ENCODE measurements at places on chromosomes 2 and 18.
A peak's percentile ranks its signal among the peaks of the same experiment; 100 is the strongest.

DNA sequence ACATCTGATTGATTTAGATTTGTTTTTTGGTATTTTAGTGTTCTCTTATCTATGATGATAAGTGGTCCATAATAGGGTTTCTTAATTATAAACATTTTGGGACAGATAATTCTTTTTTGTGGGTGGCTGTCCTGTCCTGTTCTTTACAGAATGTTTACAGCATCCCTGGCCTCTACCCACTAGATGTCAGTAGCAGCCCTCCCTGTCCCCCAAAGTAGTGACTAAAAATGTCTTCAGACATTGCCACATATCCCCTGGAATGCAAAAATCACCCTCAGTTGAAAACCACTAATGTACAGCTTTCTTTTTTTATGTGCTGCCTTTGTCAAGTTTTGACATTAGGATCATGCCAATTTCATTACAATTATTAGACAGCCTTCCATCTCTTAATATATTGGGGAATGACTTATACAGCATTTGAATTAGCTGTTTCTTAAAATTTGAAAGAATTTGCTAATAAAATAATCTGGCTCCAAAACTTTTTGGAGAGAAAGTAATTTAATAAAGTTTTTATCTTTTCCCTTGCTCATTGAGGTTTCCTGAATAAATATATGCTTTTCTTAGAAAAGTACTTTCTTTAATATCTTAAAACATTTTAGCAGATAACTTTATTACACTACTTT, 19.5 kb downstream of the WIPF1 start:
- peak; percentile 71 for DNase-seq

- no peak for DNase-seq
These were observed 227.3 kb upstream of the RAB12 start for GRCh38 chr18:8381821-8382459.

- no peak for DNase-seq
These were observed 145.0 kb upstream of the HDAC4 start for GRCh38 chr2:239545741-239546392.

- no peak for DNase-seq
These were observed 24.8 kb downstream of the SMCHD1 start for GRCh38 chr18:2680216-2680792.

DNA sequence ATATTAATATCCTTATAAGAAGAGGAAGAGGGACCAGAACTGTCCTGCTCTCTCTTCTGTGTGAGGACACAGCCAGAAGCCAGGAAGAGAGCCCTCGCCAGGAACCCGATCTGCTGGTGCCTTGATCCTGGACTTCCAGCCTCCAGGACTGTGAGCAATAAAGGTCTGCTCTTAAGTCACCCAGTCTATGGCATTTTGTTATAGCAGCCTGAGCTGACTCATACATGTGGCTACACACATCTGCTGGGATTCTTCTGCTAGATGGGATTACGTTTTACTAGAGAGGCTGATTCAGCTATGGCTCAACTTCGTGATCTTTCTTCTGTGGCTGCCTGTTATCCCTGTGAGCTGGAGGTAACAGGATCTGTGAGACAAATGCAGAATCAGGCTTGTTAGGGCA, 29.6 kb downstream of the ARL4C start:
- no peak for DNase-seq

DNA sequence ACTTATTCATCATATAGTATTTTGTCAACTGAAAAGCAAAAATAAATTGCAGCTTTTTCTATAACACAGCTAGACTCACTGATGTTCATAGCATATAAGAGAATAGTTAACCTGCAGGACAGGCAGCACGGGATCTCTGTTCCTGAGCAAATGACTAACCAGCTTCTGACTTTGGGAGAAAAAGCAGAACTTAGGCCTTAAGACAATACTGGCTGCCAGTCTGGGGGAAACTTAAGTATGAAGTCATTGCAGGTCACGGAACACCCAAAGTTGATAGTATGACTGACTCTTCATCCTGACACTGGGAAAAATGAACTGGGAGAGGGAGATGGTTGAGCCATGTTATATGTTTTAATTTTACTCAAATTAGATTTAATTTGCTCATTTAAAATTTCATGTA, 113.0 kb downstream of the DPP4 start:
- no peak for DNase-seq

- DNase-seq: no peak
These were observed 156.4 kb upstream of the MMADHC start for GRCh38 chr2:149743842-149744448.

GRCh38 chr18:48832938-48833700, 117.6 kb downstream of the SMAD7 start:
- DNase-seq: peak; percentile 49

DNA sequence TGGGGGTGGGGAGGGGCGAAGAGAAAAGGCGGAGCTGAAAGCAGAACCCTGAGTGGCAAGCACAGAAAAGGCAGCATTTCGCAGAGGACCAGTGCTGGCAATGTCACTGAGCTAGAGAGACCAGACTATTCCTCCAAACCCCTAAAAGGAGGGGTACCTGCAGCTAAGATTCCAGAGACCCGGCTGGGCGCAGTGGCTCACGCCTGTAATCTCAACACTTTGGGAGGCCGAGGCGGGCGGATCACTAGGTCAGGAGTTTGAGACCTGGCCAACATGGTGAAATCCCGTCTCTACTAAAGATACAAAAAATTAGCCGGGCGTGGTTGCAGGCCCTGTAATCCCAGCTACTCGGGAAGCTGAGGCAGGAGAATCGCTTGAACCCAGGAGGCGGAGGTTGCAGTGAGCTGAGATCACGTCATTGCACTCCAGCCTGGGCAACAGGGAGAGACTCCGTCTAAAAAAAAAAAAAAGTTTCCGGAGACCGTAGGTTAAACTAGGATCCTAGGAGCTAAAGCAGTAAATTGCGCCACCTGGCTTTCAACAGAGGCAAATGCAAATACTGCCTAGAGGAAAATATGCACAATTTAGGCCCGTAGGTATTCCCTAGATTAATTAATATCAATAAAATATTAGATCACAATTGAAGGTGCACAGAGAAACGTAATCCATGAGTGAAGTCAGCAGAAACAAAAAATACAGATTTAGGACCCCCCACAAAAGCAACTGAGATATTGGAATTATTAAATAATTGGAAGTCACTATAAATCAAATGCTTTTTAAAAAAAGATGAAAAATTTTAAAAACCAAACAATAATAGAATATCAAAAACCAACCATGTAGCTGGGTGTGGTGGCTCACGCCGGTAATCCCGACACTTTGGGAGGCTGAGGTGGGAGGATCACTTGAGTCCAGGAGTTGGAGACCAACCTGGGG, 4.9 kb downstream of the UCN start:
- peak; percentile 90 for DNase-seq

GRCh38 chr2:237465515-237466148, 21.4 kb upstream of the MLPH start:
- DNase-seq: no peak

GRCh38 chr18:59744271-59744721, 47.1 kb upstream of the CCBE1 start:
- no peak for DNase-seq

DNA sequence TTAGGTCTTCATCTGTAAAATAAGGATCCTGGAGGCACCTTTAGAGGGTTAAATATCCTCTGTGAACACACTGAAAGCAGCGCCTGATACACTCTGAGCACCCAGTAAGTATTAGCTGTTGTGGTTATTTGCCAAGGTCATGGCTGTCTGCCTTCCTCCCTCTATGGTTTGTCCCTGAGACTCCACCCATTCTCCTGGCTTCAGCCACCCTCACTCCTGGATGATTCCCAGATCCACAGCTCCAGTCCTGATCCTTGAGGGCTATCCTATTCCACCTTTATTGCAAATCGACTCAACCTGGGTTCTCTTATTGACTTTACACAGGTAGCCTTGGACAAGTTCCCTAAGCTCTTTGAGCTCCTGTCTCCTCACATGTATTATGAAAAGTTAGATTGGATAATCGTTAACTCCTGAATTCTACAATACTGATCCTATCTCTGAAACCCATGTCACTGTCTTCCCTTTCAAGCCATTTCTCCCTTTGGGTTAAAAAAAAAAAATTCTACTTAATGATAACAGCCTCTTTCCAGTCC, 162.3 kb downstream of the LAMA3 start:
- no peak for DNase-seq

DNA sequence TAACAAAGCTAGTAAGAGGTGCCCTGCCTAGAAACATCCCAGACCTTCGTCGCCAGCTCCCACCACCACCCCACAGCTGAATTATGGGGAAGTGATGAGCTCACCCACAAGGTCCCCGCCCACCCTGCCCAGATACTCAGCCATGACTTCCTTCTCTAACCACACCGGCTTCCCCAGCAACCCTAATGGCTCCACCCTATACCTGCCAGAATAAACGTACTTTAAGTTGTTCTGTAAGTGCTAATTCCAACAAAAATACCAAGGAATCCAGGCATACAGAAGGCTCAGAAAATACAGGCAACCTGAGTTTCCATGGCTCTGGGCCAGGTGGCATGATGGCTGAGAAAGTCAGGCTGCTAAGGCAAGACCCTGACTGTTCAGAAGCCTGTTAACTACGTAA, 39.1 kb downstream of the TMEM163 start:
- DNase-seq: no peak

DNA sequence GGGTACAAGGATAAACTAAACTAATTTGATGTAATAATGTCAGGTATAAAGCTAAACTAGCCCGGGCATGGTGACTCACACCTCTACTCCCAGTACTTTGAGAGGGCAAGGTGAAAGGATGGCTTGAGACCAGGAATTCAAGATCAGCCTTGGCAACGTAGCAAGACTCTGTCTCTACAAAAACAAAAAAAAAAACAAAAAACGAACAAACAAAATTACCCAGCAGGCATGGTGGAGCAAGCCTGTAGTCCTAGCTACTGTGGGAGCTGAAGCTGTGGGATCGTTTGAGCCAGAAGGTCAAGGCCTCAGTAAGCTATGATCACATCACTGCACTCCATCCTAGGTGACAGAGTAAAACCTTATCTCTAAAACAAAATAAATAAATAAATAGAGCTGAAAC, 131.8 kb upstream of the KYNU start:
- DNase-seq: no peak

DNA sequence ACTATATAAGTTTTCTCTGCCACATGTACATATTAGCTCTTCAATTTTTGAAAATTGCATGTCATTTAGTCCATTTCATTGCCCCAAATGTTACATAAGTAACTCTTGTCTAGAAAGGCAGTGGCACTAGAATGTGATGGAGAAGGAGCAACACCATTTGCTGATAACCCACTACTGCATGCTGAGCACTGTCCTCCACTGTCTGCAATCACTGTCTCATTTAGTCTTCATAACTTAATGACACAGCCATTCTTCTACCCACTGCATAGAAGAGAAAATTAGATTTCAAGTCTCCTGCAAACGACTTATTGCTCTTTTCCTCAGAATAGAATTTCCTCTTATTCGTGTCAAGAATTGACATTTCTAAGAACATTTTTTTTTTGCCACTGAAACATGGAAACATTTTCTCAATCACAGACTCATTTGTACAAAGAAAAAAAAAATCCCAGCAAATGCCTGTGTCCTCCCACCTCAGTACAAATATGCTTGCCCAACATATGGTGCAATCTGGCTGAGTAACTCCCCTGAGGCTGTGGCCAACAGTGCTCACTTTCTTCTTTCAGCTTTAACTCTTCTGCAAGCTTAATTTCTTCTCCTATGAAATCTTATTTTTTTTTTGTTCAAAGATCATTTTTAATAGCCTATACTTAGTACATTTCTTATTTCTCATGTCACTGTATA, 768.6 kb upstream of the HS6ST1 start:
- DNase-seq: no peak

DNA sequence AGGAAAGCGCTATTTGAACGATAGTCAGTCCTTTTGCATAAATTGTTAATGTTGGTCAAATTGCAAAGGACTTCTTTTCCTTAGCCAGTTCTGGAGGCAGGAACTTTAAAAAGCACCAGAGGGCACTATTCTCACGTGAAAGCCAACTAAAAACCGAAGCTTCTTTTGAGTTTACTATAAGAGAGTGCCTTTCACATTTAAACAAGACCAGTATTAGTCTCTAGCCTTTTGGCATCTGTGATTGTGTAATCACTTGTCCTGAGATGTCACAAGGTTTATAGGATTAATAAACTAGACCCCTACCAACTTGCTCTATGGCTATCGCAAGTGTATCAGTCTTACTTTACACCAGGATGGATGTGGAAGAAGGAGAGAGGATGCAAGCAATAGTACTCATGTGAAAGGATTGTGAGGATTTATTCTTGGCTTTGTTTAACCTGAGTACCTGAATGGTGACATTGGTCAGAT, 14.4 kb upstream of the STAT4 start:
- DNase-seq: peak; percentile 65

- DNase-seq: no peak
These were observed 13.1 kb downstream of the ASPRV1 start for GRCh38 chr2:69948032-69948962.

DNA sequence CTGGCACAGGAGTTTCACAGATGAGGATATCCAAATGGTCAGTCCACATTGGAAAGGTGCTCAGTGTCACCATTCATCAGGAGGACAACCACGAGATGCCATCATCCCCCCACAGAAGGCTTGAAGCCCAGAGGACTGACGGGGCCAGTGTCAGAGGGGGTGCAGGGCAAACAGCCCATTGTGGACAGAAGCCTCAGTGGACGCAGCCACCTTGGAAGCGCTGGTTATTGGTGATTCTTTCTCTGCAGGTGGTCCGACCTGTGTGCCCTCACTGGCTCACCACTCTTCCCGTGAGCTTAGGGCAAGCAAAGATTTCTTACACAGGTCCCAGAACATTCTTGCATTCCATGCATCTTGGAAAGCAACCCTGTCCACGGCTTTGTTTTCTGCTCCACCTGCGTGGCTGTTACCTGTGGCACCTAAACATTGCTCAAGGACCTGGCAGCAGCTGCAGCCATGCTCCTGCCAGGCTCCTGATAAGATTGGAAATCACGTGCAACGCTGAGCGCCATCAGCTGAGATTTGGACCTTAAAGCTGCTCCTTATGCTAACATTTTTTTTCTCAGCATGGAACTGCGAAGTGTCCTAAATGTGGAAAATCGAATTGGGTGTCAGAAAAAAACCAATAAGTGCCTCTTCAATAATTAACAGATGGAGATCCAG, 110.9 kb upstream of the CTDP1 start:
- DNase-seq: no peak

DNA sequence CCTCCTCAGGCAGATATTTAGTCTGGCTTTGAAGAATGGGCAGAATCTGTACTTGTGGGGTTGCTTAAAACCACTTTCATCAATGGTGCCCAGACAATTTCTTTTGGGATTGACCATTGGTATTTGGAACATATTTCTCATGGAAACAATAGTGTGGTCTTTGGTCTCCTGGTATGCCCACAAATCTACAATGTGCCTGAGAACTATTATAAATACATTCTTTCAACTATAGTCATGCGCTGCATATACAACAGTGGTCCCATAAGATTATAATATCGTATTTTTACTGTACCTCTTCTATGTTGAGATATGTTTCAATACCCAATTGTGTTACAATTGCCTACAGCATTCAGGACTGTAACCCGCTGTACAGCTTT, 34.8 kb upstream of the PPP4R1 start:
- DNase-seq: no peak

DNA sequence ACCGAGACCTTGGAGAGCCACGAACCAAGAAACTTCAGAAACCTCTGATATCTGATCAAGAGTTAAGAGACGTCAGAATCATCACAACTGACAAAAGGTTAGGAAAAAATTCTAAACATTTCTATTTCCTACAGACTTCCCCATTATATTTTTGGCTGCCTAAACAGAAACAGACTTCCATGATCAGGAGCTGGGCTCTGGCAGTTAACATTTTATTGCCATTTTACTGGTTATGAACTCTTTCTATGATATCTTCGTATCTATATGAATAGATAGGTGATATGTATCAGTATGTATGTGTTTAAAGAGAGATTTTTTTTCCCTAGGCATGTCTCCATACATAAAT, 31.1 kb upstream of the PPP1R1C start:
- DNase-seq: no peak

All from SK-MEL-5 (cell line).